ENCODE measurements at places on chromosomes 4 and X. TPM values are rescaled to one million over a fixed set of nuclear protein-coding genes. Genes with fewer than 3 reads are reported as not detected.

KLHL4 gene
- total RNA-seq: 3.0 TPM

NUDT11 gene
- 1.2 TPM for total RNA-seq

OGT gene
- total RNA-seq: 90.1 TPM

FATE1 gene
- not detected for total RNA-seq

MAGEC2 gene
- total RNA-seq: not detected

CTAG1B gene
- total RNA-seq: not detected

SAGE1 gene
- not detected for total RNA-seq

XG gene
- total RNA-seq: 0.83 TPM

SLC6A14 gene
- total RNA-seq: not detected
